ENCODE measurements at places on chromosomes 12 and 14.

GRCh38 chr12:44584625-44585024 is 291.5 kb downstream of the NELL2 start:
- peak; percentile 63 for DNase-seq

DNA sequence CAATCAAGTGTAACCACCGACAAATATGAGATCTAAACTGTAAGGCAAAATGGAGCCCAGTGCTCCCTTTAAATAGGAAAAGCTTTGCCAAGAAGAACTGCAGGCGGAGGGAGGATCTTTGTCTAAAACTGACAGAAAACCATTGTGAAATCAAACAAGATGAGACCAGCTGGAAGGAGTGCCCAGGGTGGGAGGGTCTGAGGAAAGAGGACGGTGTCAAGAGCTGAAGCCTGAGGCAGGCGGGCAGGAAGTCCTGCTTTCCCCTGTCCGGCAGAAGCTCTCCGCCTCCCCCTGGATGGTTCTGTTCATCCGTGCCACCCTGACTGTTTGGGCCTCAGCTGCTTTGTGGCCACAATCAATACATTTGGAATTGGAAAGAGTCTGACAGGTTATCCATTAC is 37.5 kb downstream of the CDC42BPB start:
- DNase-seq: no peak

DNA sequence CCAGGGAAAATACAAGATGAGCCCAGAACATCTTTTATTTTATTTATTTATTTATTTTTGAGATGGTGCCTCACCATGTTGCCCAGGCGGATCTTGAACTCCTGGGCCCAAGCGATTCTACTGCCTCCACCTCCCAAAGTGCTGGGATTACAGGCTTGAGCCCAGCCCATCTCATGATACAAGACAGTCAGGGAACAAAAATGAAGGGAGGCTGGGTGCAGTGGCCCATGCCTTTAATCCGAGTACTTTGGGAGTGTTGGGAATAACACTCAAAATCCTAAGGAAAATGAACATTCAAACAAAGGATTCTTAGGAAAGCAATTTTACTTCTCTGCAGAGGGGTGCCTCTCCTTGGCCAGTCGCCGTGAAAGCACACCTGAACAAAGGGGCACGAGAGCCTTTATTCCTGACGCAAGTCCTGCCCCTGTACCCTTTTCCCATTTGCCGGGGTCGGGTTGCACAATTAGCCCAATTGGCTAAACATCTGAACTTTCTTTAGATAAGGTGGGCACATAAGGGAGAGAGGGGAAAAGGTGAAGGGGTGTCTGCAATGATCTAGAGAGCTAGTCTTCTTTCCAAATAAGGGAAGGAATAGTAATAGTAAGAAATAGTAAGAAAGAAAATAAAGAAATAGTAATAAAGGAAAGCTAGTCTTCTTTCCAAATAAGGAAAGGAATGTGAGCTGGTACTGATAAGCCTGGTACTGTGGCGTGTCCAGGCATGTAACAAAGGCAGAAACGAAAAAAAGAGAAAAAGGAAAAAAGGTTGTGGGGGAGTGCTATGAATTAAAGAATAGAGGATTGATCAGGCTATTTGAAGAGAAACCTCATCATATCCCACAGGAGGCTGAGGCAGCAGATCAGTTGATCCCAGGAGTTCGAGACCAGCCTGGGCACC is 13.4 kb downstream of the NCAPD2 start:
- DNase-seq: peak; percentile 57

GRCh38 chr14:53192052-53192760 is 39.1 kb upstream of the DDHD1 start:
- no peak for DNase-seq

DNA sequence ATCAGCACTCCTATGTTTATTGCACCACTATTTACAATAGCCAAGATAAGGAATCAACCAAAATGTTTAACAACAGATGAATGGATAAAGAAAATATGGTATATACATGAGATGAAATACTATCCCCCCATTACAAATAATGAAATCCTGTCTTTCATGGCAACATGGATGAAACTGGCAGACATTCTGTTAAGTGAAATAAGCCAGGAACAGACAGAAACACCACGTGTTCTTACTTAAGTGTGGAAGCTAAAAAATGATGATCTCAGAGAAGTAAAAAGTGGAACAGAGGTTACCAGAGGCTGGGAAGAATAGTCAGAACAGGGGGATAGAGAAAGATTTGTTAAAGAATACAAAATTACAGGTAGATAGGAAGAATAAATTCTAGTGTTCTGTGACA is 113.7 kb upstream of the MDM1 start:
- DNase-seq: no peak

DNA sequence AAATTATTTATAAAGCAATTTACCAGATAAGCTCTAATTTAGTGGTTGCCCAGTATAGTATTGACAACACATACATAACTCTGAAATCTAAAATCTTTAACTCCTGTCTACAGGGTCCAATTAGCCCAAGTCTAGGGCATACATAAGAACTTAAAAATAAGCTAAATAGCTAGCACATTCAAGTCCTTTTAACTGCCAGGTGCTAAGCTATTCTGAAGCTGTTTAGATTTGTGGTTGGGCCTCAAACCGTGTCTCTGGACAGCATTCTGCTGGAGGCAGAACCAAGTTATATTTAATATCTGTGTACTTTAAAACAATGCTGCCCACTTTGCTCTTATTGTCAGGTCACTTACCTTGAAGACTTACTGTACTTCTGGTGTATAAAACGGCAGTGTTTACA is 19.0 kb downstream of the RPS6KA5 start:
- no peak for DNase-seq

DNA sequence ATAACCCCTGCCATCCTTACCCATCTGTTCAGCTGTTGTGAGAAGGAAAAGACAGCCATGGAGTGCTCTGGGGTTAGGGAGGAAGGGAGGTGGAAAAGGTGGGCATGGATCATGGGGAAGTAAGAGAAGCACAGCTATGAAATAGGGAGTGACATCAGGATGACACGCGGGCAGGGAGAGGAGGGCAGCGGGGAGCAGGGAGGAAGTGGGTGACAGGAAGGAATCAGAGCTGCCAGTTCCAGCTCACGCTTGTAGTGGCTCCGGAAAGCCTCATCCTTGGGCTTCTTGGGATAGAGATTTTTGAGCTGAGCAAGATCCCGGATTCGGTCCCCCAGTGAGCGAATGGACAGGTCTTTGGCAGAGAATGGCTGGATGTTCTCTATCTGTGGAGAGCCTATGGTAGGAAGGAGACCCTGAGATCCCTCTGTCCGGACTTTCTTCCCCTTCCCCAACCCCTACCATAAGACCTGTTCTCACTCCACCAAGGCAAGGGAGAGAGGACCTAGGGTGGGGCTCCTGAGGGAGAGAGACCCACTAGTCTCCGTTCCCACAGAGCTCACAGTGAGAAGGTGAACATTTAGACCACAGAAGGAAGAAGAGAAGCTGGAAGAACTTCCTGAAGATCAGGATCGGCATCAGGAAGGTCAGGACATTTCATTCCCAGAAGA is 10.3 kb downstream of the NAB2 start:
- DNase-seq: no peak

DNA sequence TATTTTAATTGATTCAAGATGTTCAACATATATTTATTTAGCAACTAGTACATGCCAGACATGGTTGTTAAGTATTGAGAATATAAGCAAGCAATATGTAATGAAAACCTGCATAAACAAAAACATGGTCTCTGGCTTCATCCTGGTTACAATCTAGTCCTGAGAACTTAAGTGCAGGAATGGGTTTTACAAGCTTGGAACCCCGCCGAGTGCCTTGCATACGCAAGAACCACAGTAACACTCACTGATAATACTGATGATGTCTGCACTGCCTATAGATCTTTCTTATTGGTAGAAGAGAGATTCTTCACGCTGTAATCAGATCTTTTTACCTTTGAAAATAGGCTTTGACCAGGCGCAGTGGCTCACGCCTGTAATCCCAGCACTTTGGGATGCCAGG is 22.9 kb upstream of the CALM1 start:
- peak; percentile 41 for DNase-seq

- DNase-seq: peak; percentile 69
These were observed 358.6 kb downstream of the DUSP6 start for GRCh38 chr12:88993651-88994050.

DNA sequence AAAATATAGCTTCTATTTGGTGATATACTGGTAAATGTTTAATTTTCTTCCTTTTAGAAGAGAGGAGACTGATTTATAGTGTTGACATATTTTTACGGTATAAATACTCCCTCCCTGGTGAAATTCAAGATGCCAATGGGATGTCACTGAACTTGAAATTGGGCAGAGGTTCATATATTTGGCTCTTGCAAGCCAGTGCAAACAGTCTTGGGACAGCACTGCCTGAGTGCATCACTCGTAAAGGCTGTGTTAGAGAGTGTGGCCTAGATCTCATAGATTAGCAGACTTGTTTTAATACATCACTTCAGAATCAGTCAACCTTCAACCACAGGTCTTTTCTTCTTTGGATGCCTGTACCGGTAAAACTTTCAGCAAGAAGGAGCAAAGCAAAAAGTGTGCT is 681.0 kb downstream of the NRXN3 start:
- DNase-seq: no peak

- DNase-seq: no peak
These were observed 52.2 kb upstream of the AMN start for GRCh38 chr14:102870246-102870645.

GRCh38 chr14:70784886-70785285 is 24.4 kb downstream of the MAP3K9 start:
- DNase-seq: no peak

- no peak for DNase-seq
These were observed 390.6 kb upstream of the TBX3 start for GRCh38 chr12:115074617-115075016.

GRCh38 chr14:73662487-73662943 is 17.7 kb downstream of the DNAL1 start:
- DNase-seq: peak; percentile 95

GRCh38 chr12:109621211-109621694 is 47.7 kb downstream of the MVK start:
- no peak for DNase-seq

GRCh38 chr12:111361073-111361716 is 7.7 kb downstream of the PHETA1 start:
- DNase-seq: no peak

DNA sequence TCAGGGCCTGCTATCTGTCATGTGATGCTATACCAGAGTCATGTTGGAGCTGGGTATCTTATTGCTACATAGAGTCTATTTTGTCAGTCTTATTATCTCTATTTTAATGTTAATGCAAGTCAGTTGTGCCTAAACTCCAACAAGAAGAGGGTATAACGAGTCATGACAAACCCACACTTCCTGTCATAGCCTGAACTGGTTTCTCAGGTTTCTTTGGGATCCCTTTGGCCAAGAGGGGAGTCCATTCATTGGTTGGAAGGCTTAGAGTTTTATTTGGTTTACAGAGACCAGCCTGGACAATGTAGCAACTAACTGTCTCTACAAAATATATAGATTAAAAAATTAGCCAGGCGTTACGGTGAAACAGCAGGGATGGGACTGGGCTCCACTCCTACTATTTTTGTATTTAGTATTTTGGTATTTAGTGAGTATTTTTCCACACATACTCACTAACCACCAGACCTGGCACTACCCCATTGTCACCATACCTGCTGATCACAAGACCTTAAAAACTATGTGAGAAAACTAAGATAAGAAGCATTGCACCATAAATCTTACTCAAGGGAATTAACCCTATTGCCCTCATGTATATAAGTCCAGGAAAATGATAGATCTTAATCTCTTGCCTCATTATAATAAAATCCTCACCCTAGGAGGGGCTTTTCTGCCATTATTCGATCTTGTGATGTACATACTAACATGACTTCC is 387.5 kb downstream of the IPO8 start:
- no peak for DNase-seq

- DNase-seq: peak; percentile 21
These were observed 153.8 kb downstream of the SLC35F4 start for GRCh38 chr14:57712102-57712501.

GRCh38 chr12:5051913-5052312 is 8.2 kb downstream of the KCNA5 start:
- no peak for DNase-seq

DNA sequence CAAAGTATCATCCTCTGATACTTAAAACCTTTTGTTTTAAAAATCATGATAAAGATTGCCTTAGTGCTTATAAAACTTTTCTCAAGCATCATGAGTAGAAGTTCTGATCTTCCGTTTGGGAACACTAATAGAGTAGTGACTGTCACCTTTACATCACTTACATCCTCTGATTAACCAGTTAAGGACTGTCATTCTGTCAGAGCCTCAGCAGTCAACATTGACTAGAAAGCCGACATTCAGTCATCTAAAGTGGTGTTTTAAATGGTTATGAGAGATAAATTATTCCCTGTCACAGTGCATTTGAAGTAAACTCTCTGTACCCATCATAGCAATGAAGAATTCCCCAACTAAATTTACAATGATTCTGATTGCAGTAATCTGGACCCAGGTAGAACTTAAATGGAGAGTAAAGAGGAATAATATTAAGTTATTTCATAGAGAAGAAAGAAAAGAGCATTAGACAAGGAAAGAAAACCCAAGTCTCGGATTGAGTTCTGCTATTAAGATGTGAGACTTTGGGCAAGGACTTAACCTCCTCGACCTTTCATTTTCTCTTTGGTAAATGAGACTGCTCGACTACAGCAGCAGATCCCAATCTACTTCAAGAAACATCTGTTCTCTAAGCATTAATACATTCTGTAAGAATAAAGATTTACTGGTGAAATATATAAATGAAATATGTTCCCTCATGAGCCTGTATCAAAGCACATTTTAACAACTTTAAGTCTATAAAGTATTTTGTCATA is 563.9 kb upstream of the LMO3 start:
- DNase-seq: no peak

GRCh38 chr12:28787151-28787550 is 361.9 kb upstream of the FAR2 start:
- DNase-seq: peak; percentile 21

GRCh38 chr14:105059035-105059924 is 6.0 kb downstream of the GPR132 start:
- DNase-seq: peak; percentile 56

DNA sequence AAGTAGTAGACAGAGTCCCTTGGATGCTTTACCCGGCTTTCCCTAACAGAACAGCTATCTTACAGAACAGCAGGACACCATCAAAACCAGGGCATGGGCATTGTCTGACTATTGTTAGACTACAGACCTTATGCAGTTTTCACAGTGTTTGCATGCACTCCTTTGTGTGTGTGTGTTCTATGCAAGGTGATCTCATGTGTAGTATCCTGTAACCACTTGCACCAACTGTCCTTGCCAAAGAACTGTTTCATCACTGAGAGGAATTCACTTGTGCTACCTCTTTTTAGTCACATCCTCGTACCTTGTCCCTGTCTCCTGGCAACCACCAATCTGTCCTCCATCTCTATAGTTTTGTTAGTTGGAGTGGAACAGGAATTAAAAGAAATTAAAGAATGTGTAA is 183.6 kb upstream of the PZP start:
- no peak for DNase-seq

DNA sequence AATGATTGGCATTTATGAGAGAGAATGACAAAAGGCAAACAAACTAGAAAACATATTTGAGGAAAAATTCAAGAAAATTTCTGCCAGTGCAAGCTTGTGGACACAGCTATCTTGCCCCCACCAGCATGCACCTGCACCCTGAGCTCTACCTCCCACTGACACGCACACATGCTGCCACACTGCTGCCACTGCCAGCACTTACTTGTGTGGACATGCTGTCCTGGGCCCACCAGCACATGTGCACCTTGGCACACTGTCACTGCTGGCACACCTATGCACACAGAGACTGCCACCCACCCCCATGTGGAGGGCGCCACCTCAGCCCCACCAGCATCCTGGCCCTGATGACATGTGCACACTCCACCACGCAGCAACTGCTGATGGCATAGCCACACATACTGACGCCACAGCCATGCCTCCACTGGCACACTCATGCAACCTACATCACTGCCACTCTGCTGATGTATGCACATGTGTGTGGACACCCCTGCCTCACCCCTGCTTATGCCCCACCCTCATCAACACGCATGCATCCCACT is 475.0 kb downstream of the SOX5 start:
- DNase-seq: no peak

Measured in mesendoderm (in vitro differentiated cells).